ENCODE measurements at places on chromosomes 13 and 19. TPM values are rescaled to one million over a fixed set of nuclear protein-coding genes. Genes with fewer than 3 reads are reported as not detected.
A peak's percentile ranks its signal among the peaks of the same experiment; 100 is the strongest.

GRCh38 chr19:19956434-19957075 lies 55.8 kb downstream of the ZNF93 start:
- no peaks in the 10 kb centered on the region for H3K4me1 ChIP-seq
- H3K4me3 ChIP-seq: no peak overlapping the region
- no peaks in the 10 kb centered on the region for H3K36me3 ChIP-seq
- DNase-seq: no peak
- no peaks in the 10 kb centered on the region for H3K27me3 ChIP-seq

DNA sequence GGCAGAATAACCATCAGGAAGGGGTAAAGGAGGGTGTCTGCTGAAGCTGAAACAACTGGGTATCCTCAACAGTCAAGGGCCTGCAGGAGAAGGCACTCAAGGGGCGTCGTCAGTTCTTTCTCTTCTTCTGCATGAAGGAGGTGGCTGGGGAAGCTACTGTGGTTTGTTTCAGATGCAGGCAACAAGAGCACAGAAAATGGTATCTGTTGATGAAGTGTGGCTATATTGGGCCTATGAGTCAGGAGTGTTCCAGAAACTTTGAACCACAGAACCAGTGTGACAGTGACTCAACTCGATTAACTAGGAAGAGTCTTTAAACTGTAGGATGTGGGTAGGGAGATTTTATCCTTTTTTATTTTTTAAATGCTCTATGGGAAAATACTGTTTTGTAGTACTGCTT lies 686.3 kb downstream of the FGF9 start:
- H3K4me3 ChIP-seq: no peak overlapping the region
- no peak overlapping the region for H3K27ac ChIP-seq
- no peaks in the 10 kb centered on the region for H3K27me3 ChIP-seq
- DNase-seq: no peak

DNA sequence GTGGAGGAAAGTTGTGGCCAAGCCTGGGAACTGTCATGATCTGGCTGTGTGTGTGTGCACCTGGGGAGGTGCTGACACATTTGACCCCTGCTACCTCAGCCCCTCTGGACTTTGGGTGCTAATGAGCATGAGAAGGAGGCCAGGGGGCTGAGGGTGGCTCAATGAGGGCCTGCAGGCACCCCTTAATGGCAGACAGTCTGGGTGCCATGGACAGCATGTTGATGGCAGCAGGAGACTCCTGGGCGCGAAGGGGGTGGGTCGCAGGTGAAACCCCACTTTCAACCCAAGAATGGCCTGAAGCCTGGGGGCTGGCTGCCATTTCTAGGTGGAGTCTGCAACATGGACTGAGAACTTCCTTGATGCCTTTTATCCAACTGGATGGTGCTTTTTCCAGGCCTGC lies 216.4 kb upstream of the TRPC4 start:
- no peaks in the 10 kb centered on the region for H3K36me3 ChIP-seq
- no peak overlapping the region for H3K4me3 ChIP-seq
- no peaks in the 10 kb centered on the region for H3K27me3 ChIP-seq
- no peak overlapping the region for H3K27ac ChIP-seq
- H3K4me1 ChIP-seq: no peaks in the 10 kb centered on the region

DNA sequence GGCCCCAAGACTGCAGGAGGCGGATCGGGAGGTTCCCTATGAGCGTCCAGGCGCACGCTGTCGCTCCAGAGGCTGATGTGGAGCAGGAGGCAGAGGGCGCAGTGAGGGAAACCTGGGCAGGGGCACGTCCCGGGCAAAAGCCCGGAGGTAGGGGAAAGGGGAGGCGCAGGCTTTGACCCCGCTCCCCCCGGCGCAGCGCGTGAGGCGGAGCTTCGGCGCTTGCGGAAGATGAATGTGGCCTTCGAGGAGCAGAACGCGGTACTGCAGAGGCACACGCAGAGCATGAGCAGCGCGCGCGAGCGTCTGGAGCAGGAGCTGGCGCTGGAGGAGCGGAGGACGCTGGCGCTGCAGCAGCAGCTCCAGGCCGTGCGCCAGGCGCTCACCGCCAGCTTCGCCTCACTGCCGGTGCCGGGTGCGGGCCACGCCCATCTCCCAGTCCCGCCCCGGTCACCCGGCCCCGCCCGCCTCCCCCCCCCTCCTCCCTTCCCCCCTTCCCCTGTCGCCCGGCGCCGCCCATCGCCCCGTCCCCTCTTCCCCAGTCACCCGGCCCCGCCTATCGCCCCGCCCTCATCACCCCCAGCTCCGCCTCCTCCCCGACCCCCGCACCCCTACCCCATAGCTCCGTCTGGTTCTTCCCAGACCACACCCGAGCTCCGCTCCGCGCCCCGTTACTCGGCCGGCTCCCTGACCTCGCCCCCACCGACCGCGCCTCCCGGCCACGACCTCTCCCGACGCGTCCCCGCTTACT lies 4.1 kb downstream of the HMG20B start:
- no peaks in the 10 kb centered on the region for H3K4me1 ChIP-seq
- peak; percentile 49 for DNase-seq
- no peaks in the 10 kb centered on the region for H3K27me3 ChIP-seq
- H3K4me3 ChIP-seq: no peak overlapping the region
- no peaks in the 10 kb centered on the region for H3K36me3 ChIP-seq

- H3K4me3 ChIP-seq: no peak overlapping the region
- no peaks in the 10 kb centered on the region for H3K4me1 ChIP-seq
- DNase-seq: no peak
These were observed 71.9 kb downstream of the TRPC4 start for GRCh38 chr13:37797631-37798030.

DNA sequence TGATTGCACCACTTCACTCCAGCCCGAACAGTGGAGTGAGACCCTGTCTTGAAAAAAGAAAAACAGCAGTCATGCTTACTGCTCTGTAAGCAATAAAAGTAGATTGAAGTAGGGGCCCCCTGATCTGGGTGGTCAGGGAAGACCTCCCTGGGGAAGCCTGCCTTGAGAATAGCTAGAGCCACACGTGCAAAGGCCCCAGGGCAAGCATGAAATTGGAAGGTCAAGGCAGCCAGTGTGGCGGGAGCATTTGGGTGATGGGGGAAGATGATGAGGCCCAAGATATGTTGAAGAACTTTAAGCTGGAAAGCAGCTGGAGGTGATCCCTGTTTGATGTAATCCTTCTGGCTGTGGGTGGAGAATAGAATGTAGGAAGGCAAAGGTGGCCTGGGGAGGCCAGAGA lies 104.4 kb downstream of the SIPA1L3 start:
- no peaks in the 10 kb centered on the region for H3K4me1 ChIP-seq
- no peak overlapping the region for H3K27ac ChIP-seq
- H3K4me3 ChIP-seq: no peak overlapping the region
- no peaks in the 10 kb centered on the region for H3K27me3 ChIP-seq

DNA sequence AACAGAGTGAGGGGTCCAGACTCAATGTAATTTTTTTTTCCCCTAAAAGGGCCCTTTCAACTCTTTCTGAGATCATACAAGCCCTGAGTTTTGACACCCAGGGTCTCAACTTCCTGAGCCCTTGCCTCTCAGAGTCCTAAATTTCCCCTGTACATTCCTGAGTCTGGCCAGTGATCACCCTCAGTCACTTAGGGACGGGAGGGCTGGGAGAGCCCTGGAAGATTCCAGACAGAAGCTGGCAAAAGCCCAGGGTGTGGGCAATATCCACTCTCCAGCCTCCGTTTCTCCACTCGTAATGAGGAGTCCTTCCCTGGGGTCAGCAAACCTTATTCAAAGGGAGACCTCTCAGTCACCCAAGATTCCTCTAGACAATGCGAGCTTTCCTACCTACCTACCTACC lies 1.6 kb downstream of the PPP1R13L start:
- no peak overlapping the region for H3K4me3 ChIP-seq
- H3K27me3 ChIP-seq: no peaks in the 10 kb centered on the region
- no peaks in the 10 kb centered on the region for H3K36me3 ChIP-seq
- H3K4me1 ChIP-seq: no peaks in the 10 kb centered on the region
- no peak for DNase-seq
- H3K27ac ChIP-seq: no peak overlapping the region

DNA sequence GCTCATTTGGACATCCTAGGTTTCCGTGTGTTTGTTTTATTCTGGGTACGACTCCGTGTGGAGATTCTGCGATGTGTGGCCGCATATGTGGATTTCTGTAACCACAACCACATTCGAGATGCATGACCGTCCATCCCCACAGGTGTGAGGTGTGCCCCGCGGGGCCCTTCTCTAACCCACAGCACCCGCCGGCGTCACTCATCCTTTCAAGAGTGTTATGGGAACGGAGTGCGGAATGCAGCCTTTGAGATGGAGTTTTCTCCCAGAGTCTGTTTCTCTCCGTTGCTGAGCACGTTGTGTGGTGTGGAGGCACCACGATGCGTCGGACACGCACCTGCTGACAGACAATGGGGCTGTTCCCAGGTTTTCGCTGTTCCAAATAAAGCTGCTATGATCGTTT lies 40.0 kb downstream of the C13orf46 start:
- H3K27ac ChIP-seq: no peak overlapping the region
- no peak overlapping the region for H3K4me3 ChIP-seq
- no peaks in the 10 kb centered on the region for H3K27me3 ChIP-seq
- no peaks in the 10 kb centered on the region for H3K36me3 ChIP-seq

GRCh38 chr19:47490847-47491246 lies 6.8 kb upstream of the KPTN start:
- no peak for DNase-seq
- H3K27me3 ChIP-seq: no peaks in the 10 kb centered on the region
- H3K4me1 ChIP-seq: no peaks in the 10 kb centered on the region

The PPAN gene
- 17.7 TPM for total RNA-seq

The CASP14 gene
- not detected for total RNA-seq

The APLP1 gene
- not detected for total RNA-seq

The ZNF792 gene
- 3.8 TPM for total RNA-seq

The MADCAM1 gene
- total RNA-seq: 0.21 TPM

The ZNF256 gene
- total RNA-seq: 1.2 TPM

The MBD3L2 gene
- not detected for total RNA-seq

The ZNF584 gene
- 12.1 TPM for total RNA-seq
